GM19239 (cell line): ENCODE measurements at places on chromosomes 11 and 22.

GRCh38 chr22:46739094-46739870 is 1.2 kb upstream of the CERK start:
- no peak for DNase-seq

DNA sequence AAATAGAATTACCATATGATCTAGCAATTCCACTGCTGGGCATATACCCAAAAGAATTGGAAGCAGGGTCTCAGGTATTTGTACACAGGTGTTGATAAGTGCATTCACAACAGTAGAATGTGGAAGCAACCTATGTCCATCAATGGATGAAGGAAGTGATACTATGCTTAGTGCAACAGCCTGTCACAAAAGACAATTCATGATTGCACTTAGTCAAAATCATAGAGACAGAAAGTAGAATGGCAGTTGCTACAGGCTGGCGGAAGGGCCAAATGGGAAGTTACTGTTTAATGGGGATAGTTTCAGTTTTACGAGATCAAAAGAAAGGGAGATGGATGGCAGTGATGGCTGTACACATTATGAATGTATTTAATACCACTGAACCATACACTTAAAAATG is 42.0 kb downstream of the SGSM3 start:
- peak; percentile 52 for DNase-seq

GRCh38 chr11:13963949-13964770 is 1.6 kb downstream of the SPON1 start:
- no peak for DNase-seq

DNA sequence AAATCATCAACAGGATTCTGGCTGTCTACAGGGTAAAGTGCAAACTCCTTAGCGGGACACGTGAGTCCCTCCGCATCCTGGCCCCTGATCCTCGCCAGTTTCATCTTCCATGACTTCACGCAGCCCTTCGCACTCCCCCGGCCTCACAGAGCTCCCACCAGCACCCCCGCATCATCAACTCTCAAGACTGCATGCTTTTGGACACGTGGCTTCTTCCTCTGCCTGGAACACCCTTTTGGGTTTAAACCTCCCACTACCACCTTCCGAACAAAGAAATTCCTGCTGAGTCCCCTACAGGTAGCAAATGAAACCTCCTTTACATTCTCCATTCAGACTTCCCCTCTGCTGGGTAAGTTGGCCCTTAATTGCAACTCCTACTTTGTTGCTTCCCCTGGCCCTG is 12.6 kb upstream of the EIF3M start:
- no peak for DNase-seq

GRCh38 chr11:59611570-59612565 is 3.7 kb downstream of the OSBP start:
- no peak for DNase-seq

- DNase-seq, result no peak
Observed at GRCh38 chr22:40436505-40437431, 66.4 kb downstream of the SGSM3 start.

DNA sequence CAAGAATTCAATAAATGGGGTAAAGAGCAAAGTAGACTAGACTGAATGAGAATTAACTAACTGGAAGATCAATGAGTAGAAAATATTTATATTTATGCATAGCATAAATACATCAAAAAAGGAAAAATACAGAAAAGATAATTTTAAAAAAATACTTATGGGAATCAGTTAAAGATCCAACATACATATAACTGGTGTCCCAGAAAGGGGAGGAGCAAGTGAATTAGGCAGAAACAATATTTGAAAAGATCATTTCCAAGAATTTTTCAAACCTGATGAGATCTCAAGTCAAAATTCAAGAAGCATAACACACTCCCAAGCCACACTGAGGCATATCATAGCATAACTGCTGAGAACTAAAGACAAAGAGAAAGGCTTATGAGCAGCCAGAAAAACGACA is 62.7 kb upstream of the SHISAL1 start:
- no peak for DNase-seq

DNA sequence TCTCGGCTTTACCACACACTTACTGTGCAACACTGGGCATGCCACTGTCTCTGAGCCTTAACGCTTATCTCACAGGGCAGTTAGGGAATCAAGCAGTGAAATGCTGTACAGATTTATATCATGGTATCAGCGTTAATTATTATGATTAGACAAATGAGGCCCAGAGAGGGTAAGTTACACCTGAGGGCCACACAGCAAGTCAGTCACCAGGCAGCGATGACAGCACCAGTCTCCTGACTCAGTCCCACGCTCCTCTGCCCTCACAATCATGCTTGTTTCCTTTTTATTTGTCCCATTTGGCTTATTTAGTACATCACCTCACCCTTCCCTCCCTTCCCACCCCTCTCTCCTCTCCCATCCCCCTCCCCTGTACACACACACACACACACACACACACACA is 12.2 kb downstream of the CHRDL2 start:
- DNase-seq, result no peak

DNA sequence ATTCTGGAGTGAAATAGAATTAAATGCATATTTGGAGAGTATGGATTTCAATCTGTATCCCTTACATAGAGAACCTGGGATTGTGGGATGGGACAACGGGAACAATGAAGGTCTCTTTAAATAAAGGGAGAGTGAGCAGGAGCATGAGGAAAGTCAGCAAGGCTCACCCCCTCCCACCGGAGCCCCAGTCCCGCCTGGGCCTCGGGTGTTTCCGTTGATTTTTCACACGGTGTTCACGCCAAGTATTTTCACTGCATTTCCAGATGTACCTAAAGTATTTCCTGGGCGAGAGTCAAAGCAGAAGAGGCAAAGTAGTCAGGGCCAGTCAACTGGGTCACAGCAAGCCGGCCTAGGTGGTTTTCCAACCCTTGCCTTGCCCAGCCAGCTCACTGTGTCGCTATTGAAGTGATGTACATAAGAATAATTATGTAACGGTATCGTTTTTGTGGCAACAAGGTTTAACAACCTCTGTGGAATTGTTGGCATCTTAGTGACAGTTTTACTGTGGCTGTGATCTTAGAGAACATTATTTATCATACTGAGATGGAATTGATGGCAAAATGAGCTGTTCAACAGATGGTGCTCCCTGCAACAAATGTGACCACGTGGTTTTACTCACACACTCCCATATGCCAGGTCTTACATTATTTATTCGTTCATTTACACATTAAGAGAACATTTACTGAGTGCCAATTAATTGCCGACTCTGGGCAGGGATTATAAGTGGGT is 177.3 kb downstream of the ADAMTS15 start:
- no peak for DNase-seq
